ENCODE measurements at places on chromosomes 13 and 19.

- no peak for DNase-seq
Observed at GRCh38 chr13:20873348-20873747, 29.2 kb downstream of the XPO4 start.

- no peak for DNase-seq
Observed at GRCh38 chr19:29798774-29799497, 12.9 kb upstream of the CCNE1 start.

DNA sequence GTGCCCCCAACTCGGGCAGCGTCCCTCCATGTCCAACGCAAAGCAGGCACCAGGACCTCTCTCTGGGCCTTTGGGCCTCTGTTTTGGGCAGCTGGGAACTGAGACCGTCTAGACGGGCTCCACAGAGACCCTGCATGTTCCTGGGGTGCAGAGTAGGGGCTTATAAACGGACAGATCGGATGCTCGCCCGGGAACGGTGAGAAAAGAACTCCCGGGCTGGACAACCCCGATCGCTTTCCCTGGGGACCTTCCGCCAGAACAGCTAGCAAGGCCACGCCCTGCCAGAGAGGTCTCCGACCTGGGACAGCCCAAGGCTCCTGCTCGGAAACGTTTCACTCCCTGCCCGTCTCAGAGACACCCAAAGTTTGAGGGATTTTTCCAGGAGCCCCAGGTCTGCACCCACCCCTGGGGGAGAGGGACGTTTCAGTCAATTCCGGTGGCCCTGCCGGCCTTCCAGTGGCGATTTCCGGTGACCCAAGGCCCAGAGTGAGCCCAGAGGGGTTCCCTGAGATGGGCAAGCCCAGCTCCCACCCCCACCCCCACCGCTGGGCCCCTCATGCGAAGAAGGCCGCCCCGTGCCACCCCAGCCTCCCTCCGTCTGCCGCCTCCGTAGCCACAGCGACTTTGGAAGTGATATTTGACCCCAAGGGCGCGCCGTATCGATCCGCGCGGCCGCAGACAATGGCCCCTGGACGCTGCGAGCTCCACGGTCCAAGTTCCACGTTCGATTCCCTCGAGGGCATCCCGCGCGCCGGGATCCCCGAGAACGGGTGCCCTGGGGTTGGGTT is 1.7 kb downstream of the NR2F6 start:
- DNase-seq = no peak

GRCh38 chr19:517721-518597 is 10.7 kb downstream of the TPGS1 start:
- DNase-seq = no peak

DNA sequence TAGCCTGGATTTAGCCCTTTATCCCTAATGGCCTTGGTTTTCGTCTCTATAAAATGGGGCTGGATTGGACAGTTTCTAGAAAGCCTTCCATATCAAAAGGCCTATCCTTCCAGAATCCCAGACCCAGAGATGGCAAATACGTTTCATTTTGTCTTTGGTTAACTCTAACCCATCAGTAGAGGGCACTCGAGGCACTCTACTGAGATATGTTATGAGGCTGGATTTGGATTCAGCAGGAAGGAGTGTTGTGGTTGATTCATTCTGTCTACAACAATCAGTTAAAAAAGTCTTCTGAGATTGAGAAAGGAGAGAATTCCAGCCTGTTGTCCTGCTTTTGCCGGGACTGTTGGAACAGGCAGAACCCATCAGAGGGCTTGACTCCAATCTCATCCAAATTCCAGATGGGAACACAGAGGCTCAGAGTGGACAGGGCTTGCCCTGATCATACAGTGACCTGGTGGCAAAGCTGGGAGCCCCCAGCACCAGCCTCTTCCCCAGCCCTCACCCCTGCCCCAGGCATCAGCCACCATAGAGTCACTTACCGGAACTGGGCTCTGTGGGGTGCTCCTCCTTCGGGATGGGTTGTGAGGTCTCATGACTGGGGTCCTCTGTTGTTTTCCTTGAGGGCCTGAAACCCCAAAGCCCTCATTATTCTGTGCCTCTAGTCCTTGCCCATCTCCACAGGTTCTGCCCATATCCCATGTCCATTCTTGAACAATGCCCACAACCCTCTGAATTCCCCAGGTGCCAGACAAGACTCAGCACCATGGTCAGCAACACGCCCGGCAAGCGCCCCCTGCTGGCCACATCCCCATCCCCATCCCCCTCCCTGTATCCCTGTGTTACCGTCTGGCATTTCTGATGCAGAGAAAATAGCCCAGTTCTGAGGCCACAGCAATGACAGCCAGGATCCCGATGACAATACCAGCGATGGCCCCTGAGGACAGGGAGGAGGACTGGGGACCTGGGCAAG is 12.3 kb upstream of the ZNF180 start:
- no peak for DNase-seq

- DNase-seq = no peak
Observed at GRCh38 chr13:33053397-33054066, 37.3 kb downstream of the KL start.

DNA sequence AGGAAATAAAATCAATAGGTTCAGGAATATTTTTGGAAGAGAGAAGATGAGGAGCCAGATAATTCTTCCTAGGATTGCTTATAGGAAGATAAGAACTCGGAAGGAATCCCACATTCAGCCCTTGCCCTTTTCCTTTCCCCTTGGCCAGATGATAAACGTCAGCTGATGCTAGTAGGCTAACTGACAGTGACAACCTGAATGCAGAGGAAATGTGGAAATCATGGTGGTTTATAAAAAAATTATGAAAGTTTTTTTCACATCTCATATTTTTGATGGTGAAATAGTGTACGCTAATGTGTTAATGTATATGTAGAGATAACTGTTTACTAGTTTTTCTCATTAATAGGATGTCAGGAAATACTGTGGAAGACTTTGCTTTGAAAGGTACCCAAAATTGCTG is 56.9 kb downstream of the EDNRB start:
- no peak for DNase-seq

GRCh38 chr19:21519488-21519887 is 14.1 kb downstream of the ZNF429 start:
- no peak for DNase-seq

GRCh38 chr13:111011899-111012298 is 97.0 kb upstream of the ANKRD10 start:
- DNase-seq = no peak

GRCh38 chr19:34667349-34668076 is 9.4 kb downstream of the SCGB2B2 start:
- no peak for DNase-seq

DNA sequence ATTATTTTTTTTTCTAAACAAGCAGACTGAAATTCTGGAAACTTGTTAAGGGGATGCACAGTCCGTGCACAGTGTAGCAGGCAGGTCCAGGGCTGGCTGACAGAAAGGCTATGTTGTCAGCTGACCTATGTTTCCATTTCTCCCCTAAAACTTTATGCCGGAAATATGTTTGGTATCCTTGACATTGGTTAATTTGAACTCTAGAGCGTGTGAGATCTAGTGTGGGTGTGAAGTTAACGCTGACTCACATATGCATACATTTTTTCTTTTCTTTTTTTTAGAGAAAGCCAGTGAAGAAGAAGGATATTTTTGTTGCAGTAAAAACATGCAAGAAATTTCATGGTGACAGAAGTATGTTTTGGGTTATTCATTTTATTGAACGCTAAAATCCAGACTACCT is 76.6 kb downstream of the B3GLCT start:
- DNase-seq = no peak

DNA sequence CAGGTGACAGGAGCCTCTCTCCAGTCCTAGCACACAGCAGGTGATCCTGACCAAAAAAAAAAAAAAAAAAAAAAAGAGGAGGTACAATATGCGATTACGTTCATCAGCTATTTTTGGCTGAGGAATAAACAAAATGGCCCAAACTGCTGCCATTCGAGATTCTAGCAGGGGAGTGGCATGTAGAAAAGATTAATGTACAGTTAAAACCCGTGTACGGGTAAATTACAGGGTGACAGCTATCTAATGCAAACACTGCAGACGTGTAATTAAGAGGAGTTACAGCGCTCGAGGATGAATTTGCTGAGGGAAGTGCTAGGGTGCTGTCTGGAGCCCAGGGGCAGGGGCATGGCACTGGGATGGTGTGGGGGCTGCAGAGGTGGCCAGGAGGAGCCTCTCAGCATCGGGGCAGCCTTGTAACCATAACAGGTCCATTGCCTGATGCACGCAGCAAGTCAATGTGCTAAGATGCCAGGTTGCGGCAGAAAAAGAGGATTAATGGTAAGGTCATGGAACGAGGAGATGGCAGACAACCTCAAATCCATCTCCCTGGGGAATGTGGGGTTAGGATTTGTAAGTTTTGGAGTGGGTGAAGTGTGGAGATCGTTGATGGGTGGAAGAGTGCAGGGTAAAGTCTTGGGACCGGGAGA is 17.4 kb downstream of the CHST8 start:
- DNase-seq = no peak

- DNase-seq = no peak
Observed at GRCh38 chr13:106152047-106152446, 383.4 kb downstream of the EFNB2 start.

- no peak for DNase-seq
Observed at GRCh38 chr19:18895824-18896341, at the start of gene CERS1. Gene CERS1 (minus strand): TSS chr19:18896158. CDS start chr19:18896072, 86 bp downstream.

DNA sequence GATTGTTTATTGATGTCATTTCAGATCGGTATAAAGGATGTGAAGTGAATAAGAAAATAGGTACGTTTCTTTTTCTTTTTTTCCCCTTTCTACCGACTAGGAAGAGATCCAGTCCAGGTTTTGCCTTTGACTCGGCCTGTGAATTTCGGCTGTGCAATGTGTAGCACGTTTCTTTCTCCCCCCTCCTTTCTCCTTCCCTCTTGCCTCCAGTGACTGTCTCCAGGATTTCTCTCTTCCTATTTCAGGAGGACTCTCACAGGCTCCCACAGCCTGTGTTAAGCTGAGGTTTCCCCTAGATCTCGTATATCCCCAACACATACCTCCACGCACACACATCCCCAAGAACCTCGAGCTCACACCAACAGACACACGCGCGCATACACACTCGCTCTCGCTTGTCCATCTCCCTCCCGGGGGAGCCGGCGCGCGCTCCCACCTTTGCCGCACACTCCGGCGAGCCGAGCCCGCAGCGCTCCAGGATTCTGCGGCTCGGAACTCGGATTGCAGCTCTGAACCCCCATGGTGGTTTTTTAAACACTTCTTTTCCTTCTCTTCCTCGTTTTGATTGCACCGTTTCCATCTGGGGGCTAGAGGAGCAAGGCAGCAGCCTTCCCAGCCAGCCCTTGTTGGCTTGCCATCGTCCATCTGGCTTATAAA is at the start of gene GPC6:
Gene GPC6 (plus strand): TSS at position 185 of the 657 bp plus-strand sequence.
- no peak for DNase-seq

GRCh38 chr13:34338102-34338501 is 520.2 kb downstream of the RFC3 start:
- no peak for DNase-seq

DNA sequence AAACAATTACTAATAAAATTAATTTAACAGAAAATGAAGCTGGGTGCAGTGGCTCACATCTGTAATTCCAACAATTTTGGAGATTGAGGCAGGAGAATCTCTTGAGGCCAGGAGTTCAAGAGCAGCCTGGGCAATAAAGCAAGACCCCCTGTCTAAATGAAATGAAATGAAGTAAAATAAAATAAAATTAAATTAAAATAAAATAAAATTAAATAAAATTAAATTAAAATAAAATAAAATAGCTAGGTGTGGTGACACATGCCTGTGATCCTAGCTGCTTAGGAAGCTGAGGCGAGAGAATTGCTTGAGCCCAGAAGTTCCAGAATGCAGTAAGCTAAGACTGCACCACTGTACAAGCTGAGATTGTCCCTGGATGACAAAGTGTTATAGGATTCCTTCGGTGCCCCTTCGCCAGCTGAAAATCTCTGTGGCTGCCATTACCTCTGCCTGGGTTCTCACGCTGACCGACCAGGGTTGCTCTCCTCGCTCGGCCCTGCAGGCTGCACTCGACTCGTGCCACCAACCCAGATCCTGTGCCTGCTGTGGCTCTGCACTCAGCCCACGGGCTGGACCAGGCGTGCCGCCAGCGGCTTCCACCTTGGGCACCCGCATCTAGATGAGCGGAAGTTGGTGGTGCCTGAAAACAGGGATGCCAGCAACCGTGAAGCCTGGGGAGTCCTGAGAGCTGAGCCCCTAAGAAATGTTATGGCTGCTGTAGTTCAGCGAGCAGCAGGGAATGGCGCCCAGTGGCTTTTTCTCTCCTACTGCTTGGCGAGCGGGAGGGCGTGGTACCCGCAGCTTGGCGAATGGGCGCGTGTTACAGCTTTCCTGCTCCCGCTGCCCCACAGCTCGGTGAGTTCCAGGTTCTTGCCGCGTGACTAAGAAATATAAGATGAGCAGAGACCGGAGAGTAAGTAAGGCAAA is 539.2 kb upstream of the PCDH9 start:
- no peak for DNase-seq

DNA sequence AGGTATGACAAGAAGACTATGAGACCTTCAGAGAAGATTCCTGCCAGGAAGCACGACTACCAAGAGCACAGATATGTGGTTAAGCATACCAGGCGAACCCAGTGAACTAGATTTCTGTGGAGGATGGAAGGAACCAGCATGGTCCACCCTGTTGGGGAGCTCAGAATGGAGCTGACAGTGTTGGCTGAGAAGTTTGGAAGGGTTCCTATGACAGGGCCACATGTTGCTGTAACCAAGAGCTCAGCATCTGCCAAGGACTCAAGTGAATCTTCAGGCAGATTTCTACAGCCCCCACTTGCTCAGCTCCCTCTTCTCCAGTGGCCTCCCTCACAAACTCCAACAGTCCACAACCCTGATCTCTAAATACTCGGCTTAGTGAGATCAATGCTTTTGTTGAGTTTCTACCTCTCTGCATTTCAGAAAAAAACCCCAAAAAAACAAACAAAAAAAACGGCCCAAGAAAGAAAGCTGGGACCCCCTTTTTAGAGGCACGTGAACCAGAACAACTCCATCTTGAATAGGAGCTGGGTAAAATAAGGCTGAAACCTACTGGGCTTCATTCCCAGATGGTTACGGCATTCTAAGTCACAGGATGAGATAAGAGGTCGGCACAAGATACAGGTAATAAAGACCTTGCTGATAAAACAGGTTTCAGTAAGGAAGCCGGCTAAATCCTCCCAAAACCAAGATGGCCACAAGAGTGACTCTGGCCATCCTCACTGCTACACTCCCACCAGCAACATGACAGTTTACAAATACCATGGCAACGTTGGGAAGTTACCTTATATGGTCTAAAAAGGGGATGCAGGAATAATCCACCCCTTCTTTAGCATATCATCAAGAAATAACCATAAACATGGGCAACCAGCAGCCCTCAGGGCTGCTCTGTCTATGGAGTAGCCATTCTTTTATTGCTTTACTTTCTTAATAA is 691.1 kb downstream of the UQCRFS1 start:
- DNase-seq = no peak

GRCh38 chr13:99374169-99374991 is 67.2 kb upstream of the GPR183 start:
- DNase-seq = no peak

All from activated T-helper 1 cell treated with anti-CD3 and anti-CD28 coated beads, Interleukin-2, amount 50 U/mL, for 16 hours (primary cell).